ENCODE measurements at places on chromosomes 4 and X.

DNA sequence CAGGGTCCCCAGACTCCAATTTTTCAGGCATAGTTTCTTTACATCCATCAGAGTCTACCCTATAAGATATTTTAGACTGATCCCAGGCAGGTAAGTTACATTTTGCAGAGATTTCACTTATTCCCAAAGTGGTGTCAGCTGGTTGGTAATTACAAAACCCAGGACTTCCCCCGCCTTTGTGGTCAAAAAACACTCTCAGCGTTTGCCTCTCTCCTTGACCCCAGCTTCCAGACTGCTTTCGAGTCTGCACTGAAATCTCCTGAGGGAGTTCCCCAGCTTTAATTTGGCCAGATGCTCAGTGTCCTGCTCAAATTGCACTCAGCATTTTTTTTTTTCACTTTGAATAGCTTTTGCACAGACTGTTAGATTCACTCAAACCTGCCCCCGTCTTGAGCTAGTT lies 11.2 kb upstream of the AMOT start:
- DNase-seq, result peak; percentile 68

GRCh38 chrX:40646489-40647306 lies 663 bp downstream of the CXorf38 start:
- DNase-seq, result no peak

- DNase-seq, result peak; percentile 71
Observed at GRCh38 chr4:25113915-25114904, 46.0 kb downstream of the SEPSECS start.

DNA sequence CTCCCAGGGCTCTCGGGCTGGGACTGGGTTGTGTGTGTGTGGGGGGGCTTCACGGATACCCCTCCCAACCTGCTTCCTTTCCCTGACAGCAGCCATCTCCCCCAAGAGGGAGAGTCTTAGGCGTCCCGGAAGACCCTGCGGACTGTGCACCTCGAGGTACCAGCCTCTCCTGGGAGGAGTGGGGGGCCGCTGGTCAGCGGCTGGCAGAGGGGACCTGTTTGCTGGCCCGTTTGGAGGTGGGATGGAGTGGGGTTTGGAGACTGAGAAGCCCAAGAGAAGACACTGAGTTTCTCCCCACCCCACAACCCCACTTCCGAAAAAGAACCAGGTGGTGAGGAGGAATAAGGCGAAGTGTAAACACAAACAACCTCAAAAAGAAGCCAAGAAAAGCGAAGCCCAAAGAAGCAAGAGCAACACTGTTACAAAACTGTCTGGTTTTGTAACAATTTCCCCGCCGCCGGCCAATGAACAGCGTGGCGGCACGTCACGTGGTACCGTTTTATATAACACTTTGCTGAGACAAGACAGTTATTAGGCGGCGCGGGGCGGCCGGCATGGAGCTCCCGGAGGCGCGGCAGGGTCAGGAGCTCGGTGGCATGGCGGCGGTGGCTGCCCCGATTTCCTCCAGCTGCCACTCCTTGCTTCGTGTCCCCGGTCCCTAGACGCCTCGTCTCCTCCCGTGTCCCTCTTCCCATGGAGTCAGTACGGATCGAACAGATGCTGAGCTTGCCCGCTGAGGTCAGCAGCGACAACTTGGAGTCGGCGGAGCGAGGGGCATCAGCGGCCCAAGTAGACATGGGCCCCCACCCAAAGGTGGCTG lies at the start of gene LONRF3:
Gene LONRF3, plus strand, starts transcription at position 531 of the 820 bp plus-strand sequence. Its CDS starts 163 bp downstream, at position 694.
- DNase-seq, result peak; percentile 8

DNA sequence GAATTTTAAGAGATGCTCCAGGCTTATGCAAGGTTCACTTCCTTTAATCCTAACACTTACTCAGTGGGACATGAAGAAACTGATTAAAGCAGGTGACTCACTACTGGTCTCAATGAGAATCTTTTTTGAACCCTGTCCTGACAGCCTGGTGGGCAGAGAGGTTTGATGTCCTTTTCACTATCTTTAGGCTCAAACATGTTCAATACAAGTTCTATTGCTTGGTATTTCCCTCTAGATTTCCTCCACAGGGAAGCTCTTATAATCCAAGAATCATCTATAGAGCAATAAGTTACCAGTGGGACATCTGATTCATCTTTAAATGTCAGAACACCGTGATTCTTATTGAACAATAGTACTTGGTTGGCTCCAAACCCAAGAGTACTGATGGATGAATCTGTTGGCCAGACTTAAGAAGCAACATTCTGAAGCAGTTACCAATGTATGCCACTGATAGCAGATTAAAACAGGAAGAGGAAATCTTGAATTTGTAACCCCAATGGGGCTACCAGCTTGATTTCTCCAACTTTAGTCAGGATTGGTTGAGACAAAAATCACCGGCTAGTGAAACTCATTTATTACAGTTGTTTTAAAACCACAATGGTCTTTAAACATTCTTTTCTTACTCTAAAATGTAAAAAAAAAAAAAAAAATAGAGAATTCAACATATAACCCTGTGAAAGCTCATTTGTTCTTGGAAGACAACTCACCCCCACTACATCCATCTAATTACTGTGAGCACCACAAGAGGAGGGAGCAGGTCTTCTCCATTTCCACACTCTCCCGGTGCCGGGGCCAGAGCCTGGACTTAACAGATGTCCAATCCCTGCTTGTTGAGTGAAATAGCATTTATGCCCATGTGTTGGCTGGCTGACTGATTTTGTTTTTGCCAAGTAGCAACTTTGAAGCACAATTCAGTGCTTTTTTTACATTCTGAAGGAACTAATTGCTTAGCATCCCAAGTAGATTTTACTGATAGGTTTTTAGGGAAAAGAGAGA lies 43.3 kb downstream of the FGFBP1 start:
- peak; percentile 68 for DNase-seq

GRCh38 chrX:120378570-120378969 lies 16.7 kb downstream of the ATP1B4 start:
- no peak for DNase-seq

DNA sequence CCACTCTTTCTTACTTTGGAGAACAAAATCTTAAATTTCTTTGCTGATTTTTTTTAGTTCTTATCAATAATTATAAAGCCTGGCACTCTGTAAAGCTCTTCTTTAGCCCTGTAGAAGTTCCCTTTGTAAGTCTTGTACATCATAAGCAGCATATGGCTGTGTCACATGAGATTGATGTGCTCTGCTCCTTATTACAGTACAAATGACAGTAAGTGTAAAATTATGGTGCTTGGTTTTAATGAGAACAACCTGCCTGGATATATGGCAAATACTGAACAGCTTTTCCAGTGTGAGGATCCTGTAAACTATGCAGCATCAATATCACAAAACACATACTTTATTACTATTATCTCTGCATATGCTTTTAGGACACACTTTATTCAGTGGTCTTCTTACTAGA lies 145.9 kb upstream of the GNPDA2 start:
- no peak for DNase-seq

DNA sequence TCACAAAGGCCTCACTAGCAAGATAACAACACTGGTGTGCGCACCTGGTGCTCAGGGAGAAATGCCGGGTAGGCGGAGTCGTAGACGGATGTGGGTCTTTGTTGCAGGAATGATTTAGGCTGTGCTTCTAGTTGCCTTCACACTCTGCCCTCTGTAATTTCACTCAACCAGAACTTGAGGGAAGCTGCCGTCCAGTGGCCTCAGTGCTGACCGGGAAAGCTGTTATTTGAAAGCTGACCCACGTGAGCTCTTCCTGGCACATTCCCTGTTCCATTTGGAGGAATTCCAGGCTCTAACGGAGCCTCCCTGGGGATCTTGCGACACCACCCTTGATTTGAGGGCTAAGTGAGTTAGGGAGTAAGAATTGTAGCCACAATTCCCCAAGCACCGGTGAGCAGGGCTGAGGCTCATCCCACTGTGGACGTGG lies 15.9 kb downstream of the SH3TC1 start:
- DNase-seq, result peak; percentile 60

GRCh38 chrX:120293015-120293414 lies 18.2 kb downstream of the TMEM255A start:
- no peak for DNase-seq

GRCh38 chr4:74751247-74751646 lies 43.1 kb downstream of the BTC start:
- no peak for DNase-seq

DNA sequence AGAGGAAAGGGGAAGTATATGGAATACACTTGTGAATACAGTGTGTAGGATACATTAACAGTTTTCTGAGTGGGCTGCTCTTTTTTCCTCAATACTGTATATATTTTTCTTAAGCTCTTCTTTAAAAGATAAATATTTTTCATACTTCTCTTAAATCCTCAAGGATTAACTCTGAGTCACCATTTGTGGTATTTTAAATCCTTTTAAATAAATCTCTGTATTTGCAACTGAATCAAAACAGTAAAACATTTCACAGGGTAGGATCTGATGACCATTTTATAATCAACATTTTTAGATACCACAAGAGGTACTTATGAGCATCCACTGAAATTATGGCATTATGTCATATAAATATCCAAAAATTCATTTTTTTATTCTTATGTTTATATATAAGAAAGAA lies 87.6 kb downstream of the GAB1 start:
- peak; percentile 49 for DNase-seq

DNA sequence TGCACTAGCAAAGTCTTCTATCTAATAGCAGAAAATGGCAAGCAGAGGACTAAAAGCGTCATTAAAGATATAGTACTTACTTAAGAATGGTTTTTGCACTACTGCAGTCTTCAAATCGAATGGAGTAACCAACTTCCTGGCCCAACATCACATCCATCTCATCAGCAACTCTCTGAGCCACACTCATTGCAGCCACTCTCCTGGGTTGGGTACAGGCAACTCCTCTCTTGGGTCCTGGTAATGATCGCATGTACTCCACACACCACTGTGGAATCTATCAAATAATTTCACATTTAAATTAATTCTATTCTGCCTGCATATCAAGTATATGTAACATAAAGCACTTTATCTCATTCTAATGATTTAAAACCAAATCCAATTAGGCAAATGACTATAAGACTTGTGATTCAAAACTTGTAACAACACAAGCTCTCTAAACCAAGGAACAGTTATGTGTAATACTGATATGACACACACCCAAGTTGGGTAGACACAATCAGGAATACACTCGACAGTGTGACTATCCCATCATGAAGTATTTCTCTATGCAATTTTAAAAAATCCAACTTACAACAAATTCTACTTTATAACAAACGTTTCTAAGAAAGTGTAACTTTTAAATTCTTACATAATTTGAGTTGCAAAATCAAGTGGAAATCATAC lies 13.6 kb downstream of the DHX15 start:
- DNase-seq, result no peak

DNA sequence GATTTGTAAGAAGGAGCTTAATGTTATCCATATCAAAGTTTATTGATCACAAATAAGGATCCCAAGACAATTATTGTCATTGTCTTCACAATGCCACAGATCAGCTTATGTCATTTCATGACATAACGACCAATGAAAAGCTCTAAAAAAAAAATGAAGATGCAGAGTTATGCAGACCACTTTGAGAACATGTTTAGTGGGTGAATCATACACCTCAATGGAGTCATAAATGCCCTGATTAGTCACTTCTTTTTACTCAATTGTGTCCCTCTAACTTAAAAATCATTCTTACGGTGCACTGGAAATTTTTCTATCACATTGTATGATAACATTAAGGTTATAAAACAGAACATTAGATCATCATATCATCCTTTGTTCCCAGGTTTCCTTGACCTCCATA lies 87.6 kb upstream of the GABRG1 start:
- no peak for DNase-seq

DNA sequence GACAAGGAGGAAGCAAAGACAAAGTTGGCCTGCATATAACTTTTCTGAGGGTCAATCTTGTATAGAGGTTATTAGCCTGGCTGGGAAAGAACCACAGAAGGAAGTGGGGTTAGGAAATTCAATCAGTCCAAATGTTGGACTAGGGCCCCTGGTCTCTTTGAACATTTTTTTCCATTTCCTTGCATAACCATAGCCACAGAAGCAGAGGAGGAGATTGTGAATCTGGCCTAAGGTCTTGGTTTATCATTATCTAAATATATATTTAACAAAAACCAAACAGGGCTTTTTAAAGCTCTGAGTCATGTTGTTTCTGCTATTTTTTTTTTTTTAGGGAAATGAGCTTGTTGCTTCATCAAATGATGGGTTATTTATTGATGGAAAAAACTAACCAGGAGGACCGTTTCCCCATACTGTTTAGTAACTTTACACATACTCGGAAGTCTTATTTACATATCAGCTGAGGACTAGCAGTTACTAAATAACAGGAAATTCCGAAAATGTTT lies 97.7 kb upstream of the ACSL4 start:
- peak; percentile 28 for DNase-seq

DNA sequence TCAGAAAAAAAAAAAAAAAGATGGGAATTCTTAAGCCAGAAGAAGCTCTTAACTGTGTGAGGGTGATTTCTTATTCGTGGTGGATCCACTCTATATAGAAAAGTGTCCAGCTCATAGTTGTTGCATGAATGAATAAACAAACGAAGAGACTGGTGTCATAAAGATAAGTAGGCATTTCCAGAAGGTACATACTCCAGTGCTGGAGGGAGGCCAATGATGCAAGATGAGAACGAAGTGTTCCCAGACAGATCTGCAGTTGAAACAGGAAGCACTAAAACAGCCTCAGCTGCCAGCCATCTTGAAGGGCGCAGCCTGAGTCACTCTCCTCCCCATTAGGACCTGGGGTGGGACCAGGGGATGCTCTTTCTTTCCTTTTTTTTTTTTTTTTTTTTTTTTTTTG lies 47.4 kb upstream of the HOPX start:
- peak; percentile 79 for DNase-seq

GRCh38 chr4:77113069-77113468 lies 37.3 kb upstream of the CCNI start:
- no peak for DNase-seq

- DNase-seq, result no peak
Observed at GRCh38 chrX:85914431-85914830, 132.9 kb downstream of the CHM start.

DNA sequence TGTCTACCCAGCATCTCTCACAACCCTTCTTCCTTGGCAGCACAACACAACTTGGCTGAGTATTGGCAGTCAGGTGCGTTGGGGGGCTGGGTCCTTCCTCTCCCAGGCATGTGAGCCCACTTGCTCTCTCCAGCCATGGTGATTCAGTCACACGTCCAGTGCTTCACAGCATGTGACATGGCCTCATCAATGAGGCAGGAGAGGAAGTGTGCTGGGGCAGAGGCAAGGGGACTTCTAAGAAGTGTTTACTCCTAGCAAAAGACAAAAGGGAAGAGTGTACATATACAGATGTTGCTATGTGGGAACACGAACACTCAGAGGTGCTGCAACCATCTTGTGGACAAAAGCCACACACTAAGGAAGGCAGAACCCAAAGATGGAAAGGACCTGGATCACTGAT lies 380.8 kb downstream of the FBXW7 start:
- no peak for DNase-seq

GRCh38 chrX:23114241-23114640 lies 114.5 kb downstream of the DDX53 start:
- DNase-seq, result no peak

DNA sequence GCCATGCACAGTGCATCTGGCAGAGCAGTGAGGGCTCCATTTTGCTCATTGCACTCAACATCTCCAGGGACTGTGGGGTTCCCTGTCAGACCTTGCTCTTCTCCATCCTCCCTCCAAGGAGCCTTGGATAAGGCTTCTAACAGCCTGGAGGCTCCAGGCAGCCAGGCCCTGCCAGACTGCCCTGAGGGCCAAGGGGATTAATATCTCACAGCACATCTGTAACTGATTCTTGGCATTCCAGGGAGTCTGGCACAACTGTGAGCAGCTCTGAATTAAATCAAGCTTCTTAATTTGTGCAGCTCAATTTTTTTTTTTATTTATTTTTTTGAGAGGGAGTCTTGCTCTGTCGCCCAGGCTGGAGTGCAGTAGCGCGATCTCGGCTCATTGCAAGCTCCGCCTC lies 224.5 kb upstream of the PGRMC2 start:
- DNase-seq, result peak; percentile 64

All from fibroblast of upper back skin (primary cell).